Stimulated activated CD4-positive, alpha-beta T cell treated with anti-CD3 and anti-CD28 coated beads, TNF-alpha, amount 100 ng/mL, for 1 hour (primary cell): ENCODE measurements at places on chromosomes 4 and X.

GRCh38 chr4:186069729-186070128, 773 bp downstream of the TLR3 start:
- no peak for DNase-seq

DNA sequence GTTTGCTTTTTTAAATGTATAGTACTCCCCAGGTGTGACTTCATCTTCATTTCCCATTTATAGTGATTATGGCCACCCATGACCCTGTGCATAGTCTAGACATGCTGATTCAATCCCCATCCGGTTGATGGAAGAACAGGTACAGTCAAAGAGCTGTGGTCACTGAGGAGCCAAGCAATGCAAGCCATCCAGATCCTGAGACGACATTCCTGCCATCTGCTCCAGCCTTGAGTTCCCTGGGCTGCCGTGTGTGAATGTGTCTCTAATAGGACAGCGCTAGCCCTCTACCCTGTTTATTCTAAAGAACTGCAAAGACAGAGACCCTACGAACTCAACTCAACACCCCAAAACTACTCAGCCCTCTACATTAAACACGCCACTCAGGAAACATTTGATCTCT, 1.7 kb downstream of the KCNIP4 start:
- DNase-seq, result no peak

GRCh38 chrX:6228720-6229119, at the start of gene NLGN4X:
Gene NLGN4X, minus strand, starts transcription at chrX:6228867. Its CDS starts 77,401 bp downstream, at chrX:6151466.
- DNase-seq, result no peak

GRCh38 chr4:23654791-23655190, 235.1 kb downstream of the PPARGC1A start:
- no peak for DNase-seq

DNA sequence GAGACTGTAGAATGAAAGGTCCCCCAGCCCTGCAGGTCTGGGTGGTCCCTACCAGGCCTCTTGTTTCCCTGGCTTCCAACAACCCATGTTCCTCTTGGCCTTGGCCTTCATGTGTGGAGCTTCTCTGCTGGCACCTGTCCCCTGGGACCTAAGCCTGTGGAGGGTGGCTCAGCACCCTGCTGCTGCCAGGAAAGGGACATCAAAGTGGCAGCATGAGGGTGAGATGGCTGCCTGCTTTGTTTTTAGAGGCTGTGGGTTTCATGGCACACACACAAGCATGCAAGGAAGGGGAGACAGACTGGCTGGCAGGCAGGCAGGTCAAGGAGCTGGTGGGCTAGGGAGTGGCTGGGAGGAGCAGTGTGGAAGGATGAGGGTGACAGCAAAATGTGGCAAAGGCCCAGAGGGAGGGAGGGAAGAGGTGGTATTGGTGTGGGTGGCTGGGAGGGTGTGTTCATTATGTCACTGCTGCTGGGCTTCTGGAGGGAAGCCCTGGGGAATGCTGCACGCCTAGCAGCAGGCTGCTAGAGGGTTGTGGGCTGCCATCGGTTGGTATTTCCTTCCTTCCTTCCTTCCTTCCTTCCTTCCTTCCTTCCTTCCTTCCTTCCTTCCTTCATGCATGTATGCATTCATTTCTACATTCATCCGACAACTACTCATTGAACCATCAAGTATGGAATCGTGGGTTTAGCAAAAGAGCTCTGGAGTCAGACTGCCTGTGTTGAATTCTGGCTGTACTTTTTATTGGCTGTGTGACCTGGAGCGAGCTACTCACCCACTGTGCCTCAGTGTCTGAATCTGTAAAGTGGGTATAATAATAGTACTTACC, 128.7 kb upstream of the PJA1 start:
- no peak for DNase-seq

- no peak for DNase-seq
Measured at GRCh38 chr4:17705107-17705506, 76.3 kb downstream of the FAM184B start.
